ENCODE measurements at places on chromosomes 11 and 22. TPM values are rescaled to one million over a fixed set of nuclear protein-coding genes. Genes with fewer than 3 reads are reported as not detected.

NCR3LG1 gene
- total RNA-seq: 14.6 TPM

FREY1 gene
- total RNA-seq: 1.7 TPM

B3GAT1 gene
- total RNA-seq: not detected

LRP5 gene
- total RNA-seq: 165 TPM

LAYN gene
- total RNA-seq: not detected

CENPM gene
- 140 TPM for total RNA-seq

GRK3 gene
- 1.4 TPM for total RNA-seq

MRGPRD gene
- not detected for total RNA-seq

RAB36 gene
- total RNA-seq: 1.5 TPM

C11orf91 gene
- 0.31 TPM for total RNA-seq

CELSR1 gene
- 6.8 TPM for total RNA-seq

BATF2 gene
- 1.6 TPM for total RNA-seq

C11orf86 gene
- 0.29 TPM for total RNA-seq

CPT1B gene
- total RNA-seq: 1.5 TPM

DCHS1 gene
- total RNA-seq: 0.05 TPM

SLC22A25 gene
- total RNA-seq: not detected

H19 gene
- total RNA-seq: 0.81 TPM

OR4D5 gene
- total RNA-seq: not detected

GAB4 gene
- total RNA-seq: not detected

LDHAL6A gene
- not detected for total RNA-seq

SLC15A3 gene
- total RNA-seq: 2.6 TPM

Measured in HT-29 (cell line).